ENCODE measurements at places on chromosomes 16 and 17.
A peak's percentile ranks its signal among the peaks of the same experiment; 100 is the strongest.

GRCh38 chr16:66049865-66050264, 316.6 kb upstream of the CDH5 start:
- no peak for DNase-seq

GRCh38 chr17:69254187-69254586, 25.6 kb upstream of the ABCA10 start:
- DNase-seq: no peak

- DNase-seq: no peak
Measured at GRCh38 chr16:27458258-27458657, 56.3 kb downstream of the IL21R start.

GRCh38 chr17:63631626-63632025, 9.4 kb downstream of the MAP3K3 start:
- DNase-seq: no peak

DNA sequence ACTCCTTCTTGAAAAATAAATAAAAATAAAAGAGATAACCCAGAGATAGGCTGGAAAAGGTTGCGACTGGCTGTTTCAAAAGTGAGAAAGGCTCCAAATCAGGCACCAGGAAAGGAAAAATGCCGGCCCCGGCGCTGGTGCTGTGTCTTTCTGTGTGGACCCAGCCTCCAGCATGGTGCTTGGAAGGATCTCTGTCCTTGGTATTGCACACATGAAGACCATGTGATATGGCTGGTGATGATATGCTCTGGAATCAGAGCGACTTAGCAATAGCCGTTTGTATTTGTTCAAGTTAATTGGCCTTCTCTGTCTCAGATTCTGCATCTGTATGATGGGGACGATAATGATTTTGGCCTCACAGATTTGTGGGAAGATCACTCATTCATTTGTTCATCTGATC, 3.4 kb downstream of the WSCD1 start:
- DNase-seq: no peak

DNA sequence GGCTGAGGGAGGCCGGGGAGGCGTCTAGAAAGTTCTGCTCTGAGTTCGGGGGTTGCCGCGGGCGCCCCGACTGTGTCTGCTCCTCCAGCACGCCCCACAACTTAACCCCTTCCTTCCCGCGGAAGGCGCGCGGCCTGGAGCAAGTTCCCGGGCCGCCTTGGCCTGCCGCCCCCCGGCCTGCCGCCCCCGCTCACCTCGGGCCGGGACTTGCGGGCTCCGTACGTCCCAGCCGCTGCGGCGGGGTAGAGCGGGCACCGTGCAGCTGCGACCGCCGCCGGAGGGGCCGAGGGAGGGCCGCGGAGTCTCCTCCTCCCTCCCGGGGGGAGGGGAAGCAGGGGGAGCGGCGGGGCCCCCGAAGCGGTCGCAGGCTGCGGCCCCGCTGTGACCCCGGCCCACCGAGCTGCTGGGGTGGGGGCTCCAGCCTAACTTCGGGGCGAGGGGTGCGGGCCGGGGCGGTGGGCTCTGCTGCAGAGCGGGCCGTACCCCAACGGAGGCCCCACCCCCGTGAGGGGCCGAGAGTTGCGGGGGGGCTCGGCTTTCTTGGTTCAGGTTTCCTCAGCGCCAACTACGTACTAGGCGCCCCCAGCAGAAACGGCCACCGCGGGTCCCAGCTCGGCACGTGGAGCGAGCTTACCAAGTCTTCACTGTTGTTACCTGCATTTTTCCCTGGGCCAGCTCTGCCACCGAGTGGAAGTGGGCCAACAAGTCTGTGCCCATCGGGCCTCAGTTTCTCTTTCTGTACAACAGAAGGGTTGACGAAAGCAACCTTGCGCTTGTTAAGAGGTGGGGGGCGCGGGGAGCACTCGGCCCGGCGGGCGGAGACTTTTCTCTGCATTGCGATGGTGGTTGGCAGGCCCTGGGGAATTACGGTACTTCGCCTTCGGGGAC, at the start of gene CCDC102A:
Gene CCDC102A (minus strand): TSS at position 266 of the 888 bp plus-strand sequence. CDS start 7,394 bp downstream, outside the sequence.
- DNase-seq: peak; percentile 38

DNA sequence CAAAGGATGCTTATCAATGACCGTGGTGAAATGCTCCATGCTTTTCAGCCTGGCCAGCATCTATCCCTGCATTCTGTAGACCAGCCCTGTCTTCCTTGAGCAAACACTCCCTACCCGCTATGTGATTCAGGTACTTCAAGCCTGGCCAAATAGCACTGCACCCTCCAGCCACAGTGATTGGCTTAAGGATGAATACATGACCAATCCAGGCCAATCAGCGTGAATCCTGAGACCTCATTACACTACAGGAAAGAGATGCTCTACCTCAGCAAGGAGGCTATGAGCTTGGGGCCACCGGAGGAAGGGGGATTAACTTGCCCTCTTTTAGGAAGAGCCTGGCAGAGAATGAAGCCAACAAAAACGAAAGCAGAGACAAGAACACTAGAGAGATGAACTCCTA, 162.5 kb downstream of the ZNF423 start:
- DNase-seq: no peak

DNA sequence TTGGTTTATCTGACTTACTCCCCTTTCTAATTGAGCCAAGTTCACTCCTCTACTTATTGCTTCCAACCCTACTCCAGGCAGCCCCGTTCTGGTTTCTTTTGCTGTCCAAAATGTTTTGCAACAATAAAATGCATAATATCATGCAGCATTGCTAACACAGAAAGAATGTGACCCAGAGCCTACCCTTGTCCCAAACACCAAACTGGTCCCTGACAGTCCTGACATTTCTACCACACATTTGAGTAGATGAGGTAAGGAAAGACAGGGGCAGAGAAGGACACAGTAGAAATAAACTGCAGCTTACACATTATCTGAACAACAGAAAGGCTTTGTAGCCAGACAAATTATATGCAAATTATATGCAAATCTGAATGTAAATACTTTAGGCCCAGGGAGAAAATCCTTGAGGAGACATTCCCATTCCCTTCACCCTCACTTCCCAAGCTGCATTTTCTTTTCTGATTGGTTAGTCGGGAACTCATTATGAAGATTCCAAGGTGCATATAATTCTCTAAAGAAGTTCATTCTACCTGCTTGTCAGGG, 31.6 kb downstream of the SOX9 start:
- DNase-seq: no peak

GRCh38 chr17:63834431-63835166, 7.1 kb upstream of the FTSJ3 start:
- peak; percentile 49 for DNase-seq

DNA sequence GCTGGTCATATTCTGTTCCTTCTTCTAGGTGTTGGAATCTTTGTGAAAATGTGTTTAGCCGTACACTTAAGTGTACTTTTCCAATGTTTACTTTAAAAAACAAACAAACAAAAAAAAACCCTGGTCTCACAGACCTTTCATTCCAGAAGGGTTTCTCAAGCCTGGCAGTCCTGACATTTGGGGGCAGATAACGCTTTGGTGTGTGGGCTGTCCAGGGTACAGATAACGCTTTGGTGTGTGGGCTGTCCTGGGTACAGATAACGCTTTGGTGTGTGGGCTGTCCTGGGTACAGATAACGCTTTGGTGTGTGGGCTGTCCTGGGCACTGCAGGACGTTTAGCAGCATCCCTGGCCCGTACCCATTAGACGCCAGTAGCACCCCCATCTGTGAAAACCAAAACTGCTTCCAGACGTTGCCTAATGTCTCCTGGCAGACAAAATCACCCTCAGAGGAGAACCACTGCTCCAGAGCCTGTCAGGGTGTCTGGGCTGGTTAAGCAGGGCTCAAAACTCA, 15.2 kb upstream of the FLCN start:
- DNase-seq: no peak

Data from nephron progenitor cell (in vitro differentiated cells).